AG09309 (cell line): ENCODE measurements at places on chromosomes 6 and 20.

GRCh38 chr6:125816828-125817280, 26.1 kb downstream of the NCOA7 start:
- DNase-seq = no peak

DNA sequence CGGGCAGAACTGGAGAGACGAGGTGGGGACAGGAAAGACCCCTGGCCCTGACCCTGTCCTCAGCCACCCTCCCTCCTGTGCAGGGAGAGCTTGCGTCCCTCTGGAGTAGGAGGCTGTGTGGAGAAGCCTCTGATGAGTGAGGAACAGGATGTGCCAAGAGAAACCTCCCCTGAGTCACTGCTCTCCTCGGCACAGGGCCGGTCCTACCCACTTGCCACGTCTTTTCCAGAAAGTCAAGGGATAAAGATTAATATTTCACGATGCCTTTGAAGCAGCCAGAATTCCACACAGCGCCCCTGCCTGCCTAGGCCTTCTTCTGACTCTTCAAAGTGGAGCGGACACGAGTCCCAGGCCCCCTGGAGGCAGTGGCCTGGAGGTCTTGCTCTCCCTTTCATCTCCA, 34.9 kb upstream of the THBS2 start:
- peak; percentile 67 for DNase-seq

DNA sequence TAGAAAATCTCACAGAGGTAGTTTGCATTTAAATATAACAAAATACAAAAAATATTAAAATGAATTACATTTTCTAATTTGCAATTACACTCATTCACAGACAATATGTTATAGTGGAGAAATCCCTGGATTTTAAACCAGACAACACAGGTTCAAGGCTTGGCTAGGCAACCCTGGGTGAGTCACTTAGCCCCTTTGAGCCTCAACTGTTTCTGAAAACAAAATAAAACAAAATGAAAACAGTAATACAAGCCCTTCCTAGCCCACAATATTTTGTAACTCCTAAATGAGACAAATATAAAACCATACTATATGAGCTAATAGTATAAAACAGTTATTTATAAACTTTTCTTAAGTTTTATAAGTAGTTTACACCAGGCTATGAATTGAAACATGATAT, 41.0 kb downstream of the UQCC1 start:
- no peak for DNase-seq

DNA sequence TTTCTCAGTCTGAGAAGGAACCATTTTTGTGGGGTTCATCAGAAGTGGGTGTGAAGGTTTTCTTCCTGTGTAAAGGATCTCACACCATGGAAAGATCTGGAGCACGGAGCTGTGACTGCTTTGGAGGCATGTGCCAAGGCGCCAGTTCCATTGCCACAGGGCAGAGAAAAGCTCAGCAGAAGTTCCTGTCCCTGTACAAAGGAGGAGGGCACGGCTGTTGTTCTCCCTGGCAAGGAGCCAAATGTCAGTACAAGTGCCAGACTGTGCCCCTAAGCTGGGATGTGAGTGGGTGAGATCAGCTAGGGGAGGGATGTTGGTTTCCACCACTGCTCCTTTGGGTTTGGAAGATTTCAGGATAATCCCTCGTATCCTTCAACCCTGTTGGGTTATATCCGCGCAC, 117.3 kb downstream of the CRYBG1 start:
- no peak for DNase-seq

DNA sequence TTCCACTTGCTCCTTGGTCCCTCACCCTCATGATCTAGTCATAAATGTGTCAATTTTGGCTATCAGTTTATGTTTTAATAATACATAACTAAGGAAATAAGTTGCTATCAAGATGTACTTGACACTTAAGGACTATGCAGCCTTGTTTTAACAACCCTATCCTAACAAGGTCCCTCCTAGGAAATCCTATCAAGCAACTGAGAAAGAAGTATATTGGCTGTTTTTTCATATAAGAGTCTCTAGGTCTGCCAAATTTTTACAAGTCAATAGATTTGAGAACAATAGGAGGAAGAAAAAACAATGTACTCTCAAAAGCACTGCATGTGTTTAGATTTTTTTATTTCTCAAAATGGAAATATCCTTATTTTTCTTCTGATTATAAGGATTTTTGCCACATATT, 14.7 kb downstream of the FILIP1 start:
- no peak for DNase-seq

GRCh38 chr6:154125421-154125820, 86.4 kb downstream of the OPRM1 start:
- DNase-seq = no peak

DNA sequence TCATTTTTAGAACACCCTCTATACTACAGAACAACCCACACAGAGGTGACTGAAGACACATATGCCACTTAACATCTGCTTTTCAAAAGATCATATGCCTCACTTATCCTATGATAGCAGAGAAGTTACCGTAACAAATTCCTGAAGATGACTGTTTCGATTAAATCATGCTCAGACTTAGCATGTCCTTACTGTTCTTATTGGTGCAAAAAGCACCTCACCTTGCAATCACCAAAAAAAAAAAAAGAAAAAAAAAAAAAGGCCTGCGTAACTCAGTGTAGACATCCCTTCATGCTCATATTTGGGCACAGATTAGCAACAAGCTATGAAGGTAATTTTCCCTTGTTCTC, 17.7 kb upstream of the DST start:
- no peak for DNase-seq

DNA sequence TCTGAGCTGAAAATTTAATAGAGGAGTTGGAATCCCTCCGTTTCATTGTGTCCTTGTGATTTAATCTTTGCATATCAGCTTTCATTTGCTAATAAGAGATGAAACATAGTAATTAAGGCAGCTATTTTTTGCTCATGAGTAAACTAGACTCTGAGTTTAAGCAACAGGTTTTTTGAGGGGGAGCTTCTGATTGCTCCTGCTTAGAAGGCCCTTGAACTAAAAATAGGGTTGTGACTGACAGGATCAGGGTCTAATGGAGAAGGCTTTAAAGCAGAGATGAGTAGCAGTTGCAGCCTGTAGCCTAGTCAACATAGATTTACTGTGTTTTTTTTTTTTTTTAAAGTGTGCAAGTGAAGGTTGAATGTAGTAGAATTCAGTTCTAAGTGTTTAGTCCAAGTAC, 17.4 kb downstream of the HSF2 start:
- no peak for DNase-seq

DNA sequence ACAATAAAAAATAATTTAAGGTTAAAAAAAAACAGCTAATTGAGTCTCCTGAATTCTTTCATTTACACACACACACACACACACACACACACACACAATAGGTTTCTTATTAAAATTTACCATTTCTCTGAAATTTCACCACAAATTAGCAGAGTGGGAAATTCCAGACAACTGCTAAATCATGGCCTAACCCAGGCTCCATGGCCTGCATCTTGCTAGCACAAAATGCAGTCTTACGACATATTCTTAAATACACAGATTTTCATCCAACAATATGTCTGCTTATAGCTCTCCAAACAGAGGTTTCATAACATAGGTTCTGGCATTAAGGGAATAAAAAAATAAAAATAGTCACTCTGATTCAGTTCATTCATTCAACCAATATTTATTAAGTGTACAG, 46.9 kb downstream of the SOD2 start:
- DNase-seq = peak; percentile 4

GRCh38 chr6:112800916-112801315, 453.8 kb downstream of the RFPL4B start:
- DNase-seq = no peak

DNA sequence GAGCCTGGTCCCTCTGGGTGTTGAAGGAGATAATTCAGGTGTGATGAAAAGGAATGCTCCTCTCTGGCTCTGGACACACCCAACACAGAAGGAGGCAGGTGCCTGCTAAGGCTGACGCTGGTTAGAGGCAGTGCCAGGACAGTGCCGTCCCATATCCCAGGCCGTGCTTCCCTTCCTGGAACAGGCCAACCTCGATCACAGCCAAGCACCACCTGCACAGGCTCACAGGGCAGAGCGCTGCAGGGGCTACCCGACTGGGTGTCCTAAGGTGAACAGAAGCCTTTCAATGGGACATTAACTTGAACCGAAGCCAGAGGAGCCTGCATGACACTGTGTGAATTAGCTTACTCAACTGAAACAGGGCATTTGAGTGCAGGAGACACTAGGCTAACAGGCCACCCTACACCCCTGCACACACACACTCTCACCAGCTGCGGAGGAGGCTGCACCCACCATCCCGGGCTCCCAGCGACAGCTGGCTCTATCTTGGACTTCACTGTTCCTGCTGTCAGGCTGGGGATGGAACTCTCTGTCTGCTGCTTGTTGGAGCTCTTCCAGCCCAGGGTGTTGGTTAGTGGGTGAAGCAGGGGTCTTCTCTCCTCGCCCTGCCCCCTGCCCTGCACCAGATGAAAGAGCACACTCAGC, 347.2 kb downstream of the TAF4 start:
- DNase-seq = no peak

- DNase-seq = no peak
Observed at GRCh38 chr20:11907621-11908020, 10.1 kb upstream of the BTBD3 start.

DNA sequence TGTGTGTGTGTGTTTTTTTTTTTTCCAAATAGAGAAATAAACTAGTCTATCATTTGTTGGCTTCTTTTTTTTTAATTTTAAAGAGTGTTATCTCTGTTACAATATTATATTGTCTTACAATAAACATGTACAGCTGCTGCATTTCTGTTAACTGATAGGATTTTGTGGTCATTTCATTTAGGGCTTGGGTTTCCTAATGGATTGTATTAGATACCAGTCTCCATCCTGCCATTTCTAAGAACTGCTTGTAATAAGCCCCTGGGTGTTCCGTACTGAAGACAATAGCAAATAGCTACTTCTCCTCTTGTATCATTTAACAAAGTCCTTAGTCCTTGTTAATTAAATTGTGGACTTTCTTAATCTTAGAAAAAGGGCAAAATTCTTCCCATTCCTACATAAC, 45.7 kb downstream of the SOBP start:
- DNase-seq = no peak

DNA sequence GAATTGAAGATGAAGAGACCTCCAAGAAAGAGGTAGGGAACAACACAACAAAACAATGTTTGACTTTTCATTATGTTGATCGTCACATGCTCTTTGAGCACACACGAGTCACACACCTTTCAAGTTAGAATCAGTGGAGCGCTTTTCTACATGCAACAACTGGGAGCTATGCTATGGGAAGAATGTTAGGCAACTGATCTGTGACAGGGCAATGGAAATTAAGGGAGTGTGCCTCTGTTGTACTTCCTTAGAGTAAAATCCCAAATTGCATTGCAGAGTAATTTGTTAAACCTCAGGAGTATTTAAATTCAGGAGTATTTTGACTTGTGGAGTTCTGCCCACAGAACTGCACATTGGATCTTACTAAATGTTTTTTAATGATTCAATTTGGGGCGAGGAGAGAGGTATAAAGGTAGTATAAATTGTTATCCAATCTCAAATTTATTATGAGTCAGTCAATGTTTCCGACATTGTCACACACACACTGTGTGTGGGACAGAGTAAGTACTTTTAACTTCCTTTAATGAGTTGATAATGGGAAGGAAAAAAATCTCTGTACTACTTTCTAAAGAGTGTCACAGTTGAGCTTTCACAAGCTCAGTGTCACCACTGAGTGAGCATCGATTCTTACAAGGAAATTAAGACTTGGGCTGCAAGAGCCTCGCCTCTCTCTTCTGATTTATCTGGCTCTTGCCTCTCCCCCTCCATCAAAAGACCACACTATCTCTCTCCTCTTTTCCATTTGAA, 10.7 kb downstream of the GNAS start:
- no peak for DNase-seq

DNA sequence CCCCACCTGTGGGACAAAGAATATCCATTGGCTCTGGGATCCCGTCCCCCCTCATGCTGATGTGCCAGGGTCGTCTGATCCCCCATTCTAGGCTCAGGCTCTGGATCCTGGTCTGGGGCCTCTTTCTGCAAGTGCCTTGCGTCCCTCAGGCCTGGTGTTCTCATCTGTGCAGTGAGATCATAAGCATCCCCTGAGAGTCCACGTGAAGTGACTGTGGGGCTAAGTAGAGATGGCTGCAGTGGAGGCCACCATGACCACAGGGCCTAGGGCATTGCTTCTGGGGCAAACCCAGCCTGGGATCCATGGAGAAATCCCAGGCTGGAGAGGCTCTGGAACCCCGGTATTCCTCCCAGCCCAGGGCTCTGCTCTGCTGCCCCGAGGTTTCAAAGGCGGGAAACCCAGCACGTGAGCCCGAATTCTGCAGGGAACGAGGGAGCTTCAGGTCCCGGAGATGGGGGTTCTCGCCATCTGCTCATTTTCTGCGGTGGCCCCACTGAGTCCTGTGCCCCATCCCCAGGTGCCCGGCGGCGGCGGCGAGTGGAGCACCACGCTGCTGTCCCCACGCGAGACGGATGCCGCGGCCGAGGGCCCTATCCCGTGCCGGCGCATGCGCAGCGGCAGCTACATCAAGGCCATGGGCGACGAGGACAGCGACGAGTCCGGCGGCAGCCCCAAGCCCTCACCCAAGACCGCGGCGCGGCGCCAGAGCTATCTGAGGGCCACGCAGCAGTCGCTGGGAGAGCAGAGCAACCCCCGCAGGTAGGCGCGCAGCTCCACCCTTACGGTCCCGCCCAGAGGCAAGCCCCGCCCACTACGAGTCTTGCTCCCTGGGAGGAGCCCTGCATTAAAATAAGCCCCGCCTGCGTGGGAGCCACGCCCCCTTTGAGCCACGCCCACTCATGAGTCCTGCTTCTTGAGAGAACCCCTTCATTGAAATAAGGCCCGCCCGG, 105.5 kb upstream of the MYL9 start:
- no peak for DNase-seq
